ENCODE measurements at places on chromosomes 11 and 22.

- DNase-seq = no peak
These were observed 397.1 kb downstream of the TBC1D22A start for GRCh38 chr22:47159592-47159991.

GRCh38 chr11:100472727-100473389, 214.2 kb upstream of the ARHGAP42 start:
- DNase-seq = no peak

DNA sequence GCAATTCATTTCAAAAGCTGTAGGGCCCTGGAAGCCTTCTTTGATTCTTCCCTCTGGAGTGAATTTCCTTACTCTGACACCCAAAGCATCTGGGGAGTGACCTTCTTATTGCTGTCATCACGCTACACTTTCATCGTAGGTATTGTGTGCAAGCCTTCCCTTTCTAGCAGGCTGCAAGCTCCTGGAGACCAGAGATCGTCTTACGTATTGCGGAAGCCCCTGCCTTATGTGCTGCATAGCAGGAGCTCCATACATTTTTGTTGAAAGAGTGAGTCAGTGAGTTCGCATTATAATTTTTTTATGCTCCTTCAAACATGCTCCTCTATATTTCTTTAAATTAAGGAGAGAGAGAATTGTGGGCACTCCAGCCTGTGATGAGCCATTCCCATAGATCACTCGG, 21.2 kb upstream of the TMEM218 start:
- no peak for DNase-seq

DNA sequence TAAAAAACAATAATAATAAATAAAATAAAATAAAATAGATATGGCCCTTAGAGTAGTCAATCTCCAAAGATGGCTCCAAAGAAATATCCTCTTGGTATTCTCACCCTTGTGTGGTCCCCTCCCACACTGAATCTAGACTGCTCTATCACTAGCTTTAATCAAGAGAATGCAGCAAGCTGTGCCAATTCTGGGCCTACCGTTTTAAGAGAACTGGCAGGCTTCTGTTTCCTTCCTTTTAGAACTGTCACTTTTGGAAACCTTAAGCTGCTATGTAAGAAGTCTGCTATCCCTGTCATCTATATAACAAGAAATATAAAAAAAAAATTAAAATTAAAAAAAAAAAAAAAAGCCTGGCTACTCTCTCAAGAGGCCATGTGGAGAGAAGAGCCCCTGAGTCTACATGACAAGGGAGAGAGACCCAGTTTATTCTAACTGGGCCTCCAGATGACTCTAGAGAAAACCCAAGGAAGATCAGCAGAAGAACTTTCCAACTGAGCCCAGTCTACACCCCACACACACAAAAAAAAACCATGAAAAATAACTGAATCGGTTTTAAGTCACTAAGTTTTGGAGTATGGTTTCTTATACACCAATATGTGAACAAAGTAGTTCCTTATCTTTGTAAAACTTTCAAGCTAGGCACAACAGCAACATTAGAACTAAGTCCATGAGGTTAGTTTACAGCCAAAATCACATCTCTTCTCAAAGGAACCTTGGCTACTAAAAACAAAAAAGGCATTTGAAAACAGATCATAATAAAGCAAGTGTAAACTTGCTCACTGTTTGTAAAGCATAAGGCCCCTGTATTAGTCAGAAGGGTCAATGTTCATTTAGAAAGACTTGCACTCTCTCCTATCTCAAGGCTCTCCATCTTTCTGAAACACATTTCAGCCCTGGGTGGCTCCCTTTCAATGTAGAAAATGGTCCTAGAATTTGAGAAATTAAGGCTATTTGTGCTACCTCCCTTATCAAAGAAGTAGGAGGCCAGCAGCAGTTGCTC, 67.3 kb downstream of the AMBRA1 start:
- DNase-seq = no peak

DNA sequence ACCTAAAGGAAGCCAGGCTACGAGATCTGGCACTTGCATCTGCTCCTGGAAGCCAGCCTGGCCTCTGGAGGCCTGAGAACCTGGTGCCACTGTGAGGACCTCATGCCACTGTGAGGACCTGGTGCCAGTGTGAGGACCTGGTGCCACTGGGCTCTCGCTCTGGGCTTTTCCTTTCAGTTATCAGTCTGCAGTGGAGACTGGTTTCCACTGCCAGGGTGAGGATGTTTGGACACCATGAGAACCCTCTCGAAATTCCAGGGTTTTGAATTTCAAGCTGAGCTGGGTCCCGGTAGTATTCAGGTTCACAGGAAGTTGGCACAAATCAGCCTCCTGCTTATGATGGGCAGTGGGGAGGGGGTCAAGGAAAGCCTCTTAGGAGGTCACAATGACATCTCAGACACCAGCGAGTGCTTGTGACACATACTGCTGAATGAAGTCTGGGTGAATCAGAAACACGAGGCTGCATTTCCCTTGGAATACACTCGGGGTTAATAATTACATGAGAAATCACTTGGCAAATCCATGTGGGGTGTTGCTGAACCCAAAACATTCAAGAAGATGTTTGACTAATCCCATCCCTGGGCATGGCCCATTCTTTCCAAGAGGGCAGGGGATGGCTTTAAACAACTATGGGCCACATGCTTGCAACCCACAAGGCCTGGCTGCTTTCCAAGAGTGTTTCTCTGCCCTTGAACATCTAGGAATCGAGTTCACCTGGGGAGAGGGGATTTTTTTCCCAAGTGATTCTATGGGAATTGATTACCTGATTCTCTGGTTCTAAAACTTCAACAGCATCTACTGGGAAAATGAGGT, 60.2 kb downstream of the LINC01488 start:
- DNase-seq = no peak

- DNase-seq = no peak
These were observed 64.6 kb downstream of the EXT2 start for GRCh38 chr11:44159848-44160721.

GRCh38 chr22:48417225-48418070, 1410.2 kb downstream of the BRD1 start:
- no peak for DNase-seq

GRCh38 chr11:127607487-127608085, 607.0 kb upstream of the KIRREL3 start:
- DNase-seq = no peak

- no peak for DNase-seq
These were observed 642 bp upstream of the PIK3C2A start for GRCh38 chr11:17208257-17208999.

DNA sequence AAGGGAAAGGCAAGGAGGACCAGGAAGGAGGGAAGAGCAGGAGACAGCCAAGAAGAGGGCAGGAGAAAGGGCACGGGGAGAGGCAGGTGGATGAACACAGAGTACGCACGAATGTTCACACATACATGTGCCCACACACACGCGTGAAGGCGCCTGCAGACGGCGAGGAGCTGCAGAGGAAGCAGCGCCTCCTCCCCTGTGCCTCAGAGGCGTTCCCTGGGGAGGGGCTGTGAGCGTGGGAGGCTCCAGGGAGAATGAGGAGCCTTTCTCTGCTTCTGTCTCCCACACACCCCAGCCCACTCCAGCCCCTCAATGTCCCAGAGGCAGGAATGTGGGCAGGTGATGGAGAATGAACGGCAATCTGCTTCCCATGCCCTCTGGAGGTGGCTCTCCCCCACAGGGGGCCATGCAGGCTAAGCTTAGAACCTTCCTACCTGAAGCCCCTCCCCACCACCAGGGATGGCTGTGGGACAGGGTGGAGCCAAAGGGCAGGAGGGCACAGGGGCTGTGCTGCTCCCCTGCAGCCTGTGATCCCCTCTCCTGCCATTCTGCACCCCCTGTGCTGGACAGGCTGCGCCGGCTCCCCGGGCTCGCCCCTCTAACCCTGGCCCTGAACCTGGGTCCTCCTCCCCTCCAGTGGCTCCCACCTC, 25.3 kb downstream of the PPM1F start:
- no peak for DNase-seq

DNA sequence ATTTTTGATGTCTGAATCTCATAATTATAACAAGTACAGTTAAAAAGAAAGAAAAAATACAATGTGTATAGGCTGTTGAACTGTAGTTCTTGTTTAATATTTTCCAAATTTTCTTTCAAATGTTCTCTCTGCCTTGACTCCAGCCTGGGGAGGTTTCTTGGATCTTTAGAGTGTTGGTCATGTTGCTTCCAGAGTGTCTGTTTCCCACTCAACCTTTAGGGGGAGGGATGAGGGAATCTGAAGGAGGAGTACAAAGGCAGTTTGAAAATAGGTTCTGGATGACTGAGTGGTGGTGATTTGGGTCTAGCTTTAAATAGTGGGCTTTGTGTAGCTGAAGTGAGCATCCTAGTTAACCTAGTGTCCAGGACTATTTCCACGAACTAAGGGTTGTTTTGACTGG, 2.0 kb downstream of the CTNND1 start:
- DNase-seq = no peak

- DNase-seq = no peak
These were observed 76.6 kb downstream of the FBLN1 start for GRCh38 chr22:45579306-45579705.

GRCh38 chr22:49370627-49371301, 456.9 kb downstream of the BRD1 start:
- no peak for DNase-seq

GRCh38 chr22:26941896-26942636, 284.7 kb downstream of the MIAT start:
- DNase-seq = no peak

DNA sequence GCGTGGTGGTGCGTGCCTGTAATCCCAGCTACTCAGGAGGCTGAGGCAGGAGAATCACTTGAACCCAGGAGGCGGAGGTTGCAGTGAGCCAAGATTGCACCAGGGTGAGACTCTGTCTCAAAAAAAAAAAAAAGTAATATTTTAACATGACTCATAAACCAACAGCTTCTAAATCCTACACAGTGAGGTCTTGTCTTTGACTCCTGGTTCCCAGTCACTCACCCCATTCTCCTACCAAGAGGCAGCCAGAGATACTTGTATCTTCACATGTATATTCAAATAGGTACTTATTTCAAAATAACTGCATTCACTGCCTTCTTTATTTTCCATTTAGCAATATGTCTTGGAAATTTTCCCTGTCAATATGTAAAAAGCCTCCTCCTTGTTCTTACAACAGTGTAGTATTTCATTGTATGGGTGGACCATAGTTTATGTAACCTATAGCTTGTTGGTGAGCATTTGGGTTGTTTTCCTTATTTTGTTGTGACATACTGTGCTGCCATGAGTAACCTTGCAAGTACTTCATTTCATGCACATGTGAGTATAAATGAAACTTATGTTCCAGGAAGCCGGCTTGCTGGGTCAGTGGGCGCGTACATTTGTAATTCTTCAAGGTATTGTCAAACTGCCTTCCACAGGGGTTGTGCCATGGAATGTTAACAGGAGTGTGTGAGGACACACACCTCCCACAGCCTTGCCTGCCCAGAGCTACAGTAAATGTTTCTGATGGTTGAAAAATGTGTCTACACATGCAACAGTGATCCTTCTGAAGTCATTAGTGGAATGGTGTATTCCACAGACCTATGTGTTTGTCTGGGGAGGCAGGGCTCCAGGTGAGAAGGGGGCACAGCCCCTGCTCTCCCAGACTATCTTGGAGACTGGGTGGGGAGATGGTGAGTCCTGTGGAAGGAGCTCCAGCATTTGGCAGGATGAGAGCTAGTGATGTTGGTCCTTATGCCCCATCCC, 47.9 kb downstream of the OSBP2 start:
- no peak for DNase-seq

GRCh38 chr11:60700689-60701468, 1.5 kb downstream of the MS4A8 start:
- no peak for DNase-seq

- DNase-seq = no peak
These were observed 28.7 kb downstream of the ZNRF3 start for GRCh38 chr22:28911777-28912669.

GRCh38 chr22:45007391-45008185, 2.2 kb downstream of the PHF21B start:
- no peak for DNase-seq

GRCh38 chr11:45906096-45906682, 882 bp downstream of the FREY1 start:
- DNase-seq = no peak

DNA sequence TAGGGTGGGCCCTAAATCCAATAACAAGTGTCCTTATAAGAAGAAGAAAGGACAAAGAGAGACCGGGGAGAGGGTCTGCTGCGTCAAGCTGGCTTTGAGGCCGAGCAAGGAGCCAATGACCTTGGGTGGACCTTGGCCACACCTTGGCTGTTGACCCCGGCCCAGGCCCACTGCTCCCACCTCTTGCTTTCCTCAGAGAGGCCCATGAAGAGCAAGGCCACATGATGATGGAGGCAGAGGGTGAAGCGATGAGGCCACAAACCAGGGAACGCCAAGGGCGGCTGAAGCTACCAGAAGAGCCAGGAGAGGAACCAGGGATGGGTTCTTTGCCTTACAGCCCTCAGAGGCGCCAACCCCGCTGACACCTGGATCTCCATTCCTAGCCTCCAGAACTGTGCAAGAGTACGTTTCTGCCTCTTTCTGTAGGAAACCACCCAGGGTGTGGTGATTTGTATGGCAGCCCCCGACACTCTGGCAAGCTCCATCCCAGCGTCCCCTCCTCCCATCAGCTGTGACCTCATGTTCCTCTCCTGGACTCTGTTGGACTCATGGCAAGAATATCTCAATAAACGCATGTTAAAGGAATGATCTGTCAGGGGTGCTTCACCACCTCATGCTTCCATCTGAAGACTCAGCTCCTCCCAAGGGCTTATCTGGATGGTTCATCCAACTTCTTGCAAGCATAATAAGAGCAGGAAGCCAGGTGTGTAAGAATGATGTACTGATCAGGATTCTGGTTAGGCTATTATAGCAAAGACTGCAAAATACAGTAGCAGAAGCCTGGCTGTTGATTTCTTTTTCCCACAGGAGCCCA, 41.6 kb upstream of the LINC01488 start:
- no peak for DNase-seq

DNA sequence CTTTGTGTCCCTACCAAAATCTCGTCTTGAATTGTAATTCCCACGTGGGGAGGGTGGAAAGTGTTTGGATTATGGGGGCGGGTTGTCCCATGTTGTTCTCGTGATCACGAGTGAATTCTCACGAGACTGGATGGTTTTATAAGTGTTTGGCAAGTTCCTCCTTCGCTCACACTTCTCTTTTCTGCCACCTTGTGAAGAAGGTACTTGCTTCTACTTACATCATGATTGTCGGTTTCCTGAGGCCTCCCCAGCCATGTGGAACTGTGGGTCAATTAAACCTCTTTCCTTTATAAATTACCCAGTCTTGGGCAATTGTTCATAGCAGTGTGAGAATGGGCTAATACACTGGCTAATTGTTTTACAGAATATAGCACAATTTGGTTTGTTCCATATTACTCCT, 326.3 kb downstream of the GRM5 start:
- no peak for DNase-seq

All from T-helper 17 cell (primary cell).